Bone marrow (tissue), 2 donors: ENCODE measurements at places on chromosomes 5 and 9.

DNA sequence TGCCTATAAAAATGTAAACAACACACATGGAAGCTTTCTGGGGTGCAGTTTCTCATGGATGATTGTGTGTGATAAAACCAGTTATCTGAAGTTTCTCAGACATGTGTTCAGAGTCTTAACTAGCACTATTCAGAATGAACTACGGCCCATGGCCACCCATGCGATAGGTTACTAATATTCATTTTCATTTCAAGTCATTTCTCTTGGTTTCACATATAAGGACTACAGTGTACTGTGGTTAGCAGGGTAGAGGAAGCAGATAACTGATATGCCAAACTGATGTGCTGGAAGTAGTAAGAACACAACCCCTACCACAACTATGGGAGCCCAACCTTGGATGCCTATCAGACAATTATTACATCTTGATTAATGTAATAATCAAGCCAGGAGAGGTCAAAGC, 372.1 kb downstream of the DTWD2 start:
- no peak for DNase-seq

DNA sequence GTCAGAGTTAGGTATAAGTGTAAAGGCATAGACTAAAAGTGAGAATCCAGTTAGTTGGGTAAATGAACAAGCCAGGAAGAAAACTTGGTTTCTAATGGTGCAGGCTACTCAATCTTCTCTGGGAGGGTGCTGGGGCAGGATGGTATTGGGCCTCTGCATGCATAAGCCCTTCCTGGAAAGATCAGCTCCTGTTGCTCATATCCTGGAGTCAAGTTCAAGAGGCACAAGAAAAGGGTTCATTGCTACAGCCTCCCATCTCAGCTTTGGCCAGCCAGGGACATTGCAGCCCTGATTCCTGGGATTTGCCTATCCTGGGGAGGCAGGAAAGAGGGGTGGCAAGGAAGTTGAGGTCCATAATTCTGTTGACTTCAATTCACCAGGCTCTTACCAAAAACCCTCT, 40.7 kb upstream of the ATP6V1G1 start:
- DNase-seq = no peak

- DNase-seq = no peak
These were observed 137.0 kb downstream of the ADAMTSL1 start for GRCh38 chr9:18610956-18611355.

GRCh38 chr5:174759091-174759490, 34.7 kb downstream of the MSX2 start:
- DNase-seq = no peak

DNA sequence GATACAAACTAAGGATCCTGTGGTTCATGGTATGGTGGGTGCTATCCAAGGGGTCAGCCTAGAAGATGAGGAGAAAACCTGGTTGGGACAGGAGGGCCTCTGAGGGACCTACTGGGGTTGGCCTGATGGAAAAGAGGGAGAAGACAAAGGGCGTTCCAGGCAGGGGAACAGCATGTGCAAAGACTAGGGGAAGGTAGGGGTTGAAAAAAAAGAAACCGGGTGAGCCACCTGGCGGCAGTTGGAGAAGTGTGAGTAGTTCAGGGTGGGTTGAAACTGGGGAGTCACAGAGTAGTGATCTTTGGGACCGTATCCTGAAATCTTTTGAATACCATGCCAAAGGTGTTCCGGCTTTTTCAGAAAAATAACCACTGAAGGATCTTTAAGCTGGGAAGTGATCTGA, 8.7 kb upstream of the GABRP start:
- DNase-seq = no peak

DNA sequence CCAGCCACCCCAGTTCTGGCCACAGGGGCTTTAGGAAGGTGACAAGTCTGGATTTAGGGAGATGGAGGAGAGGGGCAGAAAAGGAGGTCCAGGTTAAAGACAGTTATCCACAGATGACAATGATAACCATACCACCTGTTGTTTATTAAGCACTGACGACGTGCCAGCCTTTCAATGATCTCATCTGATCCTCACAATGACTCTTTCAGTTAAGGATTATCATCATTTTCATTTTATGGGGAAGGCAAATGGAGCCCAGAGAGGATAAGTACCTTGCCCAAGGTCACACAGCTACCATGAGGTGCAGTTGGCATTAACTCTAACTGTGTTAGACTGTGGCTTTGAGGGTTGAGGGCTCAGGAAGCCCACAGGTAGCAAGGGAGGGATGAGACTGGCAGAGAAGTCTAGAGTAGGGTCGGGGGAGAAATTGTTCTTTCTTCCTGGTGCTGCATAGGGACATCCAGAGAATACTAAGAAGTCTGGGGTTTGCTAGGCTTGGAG, 21.5 kb upstream of the JADE2 start:
- no peak for DNase-seq

DNA sequence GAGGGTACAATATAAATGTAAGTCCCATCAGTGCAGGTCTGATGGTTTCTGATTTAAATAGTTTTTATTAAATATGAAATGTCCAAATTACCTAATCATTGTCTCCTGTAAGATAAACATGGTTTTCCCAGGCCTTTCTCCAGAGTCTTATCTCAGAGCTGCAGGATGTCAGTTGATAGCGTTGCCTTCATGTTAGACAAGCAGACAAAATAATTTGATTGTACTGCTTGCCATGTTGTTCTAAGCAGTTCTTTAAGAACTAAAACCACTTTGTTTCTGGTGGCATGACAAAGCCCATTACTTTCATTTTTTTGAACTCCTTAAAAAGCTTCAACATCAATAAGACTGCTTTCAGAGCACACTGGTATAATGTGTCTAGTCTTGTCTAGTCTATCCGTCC, 1073.5 kb downstream of the MAT2B start:
- no peak for DNase-seq

DNA sequence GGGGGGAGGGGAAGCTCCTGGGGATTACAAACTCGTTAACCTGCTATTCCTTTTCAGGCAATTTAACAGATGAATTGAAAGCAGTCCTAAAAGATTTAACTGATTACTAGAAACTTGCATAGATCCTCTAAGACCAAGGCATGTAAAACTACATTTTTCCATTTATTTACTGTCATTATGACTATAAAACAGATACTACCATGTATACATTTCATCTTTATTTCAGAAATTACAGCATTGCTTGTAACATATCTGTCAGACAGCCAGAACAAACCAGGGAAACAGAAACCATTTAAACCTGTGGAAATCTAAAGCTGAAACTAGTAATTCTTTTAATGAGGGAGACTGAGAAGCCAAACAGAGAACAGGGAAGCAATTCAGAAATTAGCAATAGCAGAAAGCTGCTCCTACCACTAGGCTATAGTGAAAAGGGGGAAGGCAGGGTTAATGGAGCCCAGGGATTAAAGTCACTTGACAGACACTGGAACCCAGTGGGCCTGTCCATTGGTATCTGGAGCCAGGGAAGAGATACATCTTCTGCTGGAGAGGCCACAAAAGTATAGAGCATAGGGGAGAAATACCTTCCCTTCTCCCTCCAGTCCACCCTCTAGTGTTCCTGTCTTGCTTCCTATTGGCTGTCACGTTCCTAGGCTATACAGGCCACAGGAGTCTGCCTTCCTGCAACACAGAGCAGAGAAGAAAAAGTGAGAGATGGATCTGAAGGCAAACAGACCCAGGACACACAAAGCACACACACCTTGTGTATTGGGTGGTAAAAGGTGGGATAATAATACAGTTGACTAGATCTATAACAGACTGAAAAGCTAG, 33.8 kb downstream of the PDCD1LG2 start:
- no peak for DNase-seq

- no peak for DNase-seq
These were observed 45.3 kb upstream of the ISOC1 start for GRCh38 chr5:129049126-129049799.

DNA sequence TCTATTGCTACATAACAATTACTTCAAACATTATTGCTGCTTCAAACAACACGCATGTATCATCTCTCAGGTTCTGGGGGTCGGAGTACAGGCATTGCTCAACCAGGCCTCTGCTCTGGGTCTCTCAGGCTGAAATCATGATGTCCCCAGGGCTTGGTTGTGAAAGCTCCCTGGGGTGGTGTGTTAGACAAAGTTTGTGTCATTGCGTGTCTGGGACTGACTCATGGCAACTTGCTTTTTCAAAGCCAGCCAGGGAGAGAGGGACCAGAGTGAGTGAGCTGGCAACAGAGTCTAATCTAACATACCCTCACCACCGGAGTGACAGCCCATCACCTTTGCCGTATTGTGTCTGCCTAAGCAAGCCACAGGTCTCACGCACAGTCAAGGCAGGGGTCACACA, 259.2 kb upstream of the NFIL3 start:
- DNase-seq = no peak

DNA sequence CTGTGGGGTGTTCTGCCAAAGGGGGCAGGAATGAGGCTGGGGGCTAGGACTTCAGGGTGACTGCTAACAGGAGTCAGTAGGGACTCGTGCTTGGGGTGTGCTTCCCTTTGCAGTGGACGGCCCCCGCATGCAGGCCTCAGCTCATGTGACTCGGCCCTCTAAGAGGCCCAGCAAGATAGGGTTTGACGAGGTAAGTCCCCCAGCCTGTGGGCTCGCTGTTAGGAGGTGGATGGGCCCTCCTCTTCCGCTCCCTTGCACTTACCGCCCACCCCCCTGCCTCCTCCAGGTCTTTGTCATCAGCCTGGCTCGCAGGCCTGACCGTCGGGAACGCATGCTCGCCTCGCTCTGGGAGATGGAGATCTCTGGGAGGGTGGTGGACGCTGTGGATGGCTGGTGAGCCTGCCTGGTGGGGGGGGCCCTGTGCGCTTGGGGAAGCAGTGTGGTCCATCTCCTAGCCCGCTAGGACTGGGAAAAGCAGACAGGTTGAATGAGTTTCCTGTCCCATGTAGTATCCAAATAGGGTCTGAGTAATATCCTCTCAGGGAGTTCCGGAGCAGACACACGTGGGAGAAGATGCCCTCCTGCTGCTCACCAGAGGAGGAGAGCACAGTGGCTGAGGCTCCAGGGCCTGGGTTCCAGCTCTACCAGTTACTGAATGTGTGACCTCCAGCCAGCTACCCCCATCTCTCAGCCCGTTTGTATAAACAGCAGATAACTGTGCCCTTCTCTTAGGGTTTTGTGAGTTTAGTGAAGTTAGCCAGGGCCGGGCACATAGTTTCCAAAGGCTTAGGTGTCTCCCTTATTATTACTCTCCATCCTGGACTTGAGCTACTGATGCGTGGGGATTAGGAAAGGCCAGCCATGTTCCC, 8.2 kb downstream of the CERCAM start:
- DNase-seq = no peak

DNA sequence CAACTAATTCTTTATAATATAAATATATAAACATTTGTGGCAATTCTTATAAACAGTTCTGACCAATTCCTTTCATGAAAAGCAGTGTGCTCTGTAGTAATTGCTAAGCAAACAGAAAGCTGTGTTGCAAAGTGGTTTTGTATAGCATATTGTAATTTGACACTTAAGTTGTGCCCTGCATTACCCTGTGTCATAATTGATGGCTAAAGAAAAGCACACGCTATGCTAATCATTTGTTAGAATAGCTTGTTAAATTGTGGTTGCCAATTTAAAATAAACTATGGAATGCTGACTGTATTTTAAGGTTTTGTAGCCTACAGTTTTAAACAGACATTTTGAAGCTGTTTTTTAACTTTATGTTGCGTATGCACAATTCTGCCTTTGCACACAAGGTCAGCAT, 140.0 kb downstream of the PBX3 start:
- no peak for DNase-seq

- no peak for DNase-seq
These were observed 94.2 kb downstream of the CRB2 start for GRCh38 chr9:123450098-123450770.

- no peak for DNase-seq
These were observed 302.4 kb downstream of the NR3C1 start for GRCh38 chr5:143101121-143101520.

- no peak for DNase-seq
These were observed 291.0 kb downstream of the FBXL17 start for GRCh38 chr5:108090946-108091345.

- no peak for DNase-seq
These were observed 26.9 kb upstream of the PCA3 start for GRCh38 chr9:76737154-76737902.

DNA sequence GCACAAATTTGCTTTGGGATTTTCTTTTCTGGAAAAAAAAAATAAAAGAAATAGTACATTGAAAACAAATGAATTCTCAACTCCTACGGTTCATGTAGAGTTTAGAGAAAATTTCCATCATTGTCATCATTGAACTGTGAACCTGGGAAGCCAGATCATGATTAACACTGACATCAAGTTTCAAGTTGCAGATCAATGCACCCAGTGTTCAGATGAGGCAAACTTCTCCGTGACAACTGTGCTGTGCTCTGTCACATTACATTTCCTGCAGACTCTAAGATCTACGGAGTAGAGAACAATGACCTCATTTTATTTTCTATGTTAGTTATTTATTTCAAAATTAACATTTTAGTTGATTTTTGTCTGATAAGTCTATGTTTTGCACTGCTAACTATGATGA, 99.7 kb downstream of the MAP1B start:
- no peak for DNase-seq

DNA sequence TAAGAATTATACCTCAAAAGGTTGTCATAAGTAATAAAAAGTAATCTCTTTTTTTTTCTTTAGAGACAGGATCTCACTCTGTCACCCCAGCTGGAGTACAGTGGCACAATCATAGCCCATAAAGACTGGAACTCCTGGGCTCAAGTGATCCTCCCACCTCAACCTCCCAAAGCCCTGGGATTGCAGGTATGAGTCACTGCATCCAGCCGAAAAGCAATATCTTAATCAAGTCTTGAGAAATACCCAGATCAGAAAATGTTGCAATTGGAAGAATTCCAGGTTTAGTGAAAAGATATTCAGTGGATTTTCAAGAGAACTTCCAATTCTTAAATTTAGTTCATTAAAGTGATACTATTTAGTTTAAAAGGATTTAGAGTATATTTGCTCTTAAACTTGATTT, 40.9 kb upstream of the IDNK start:
- no peak for DNase-seq

- DNase-seq = no peak
These were observed 71.9 kb downstream of the FOXD1 start for GRCh38 chr5:73376618-73377170.

- DNase-seq = no peak
These were observed 314.1 kb downstream of the PRELID2 start for GRCh38 chr5:145521066-145521465.

GRCh38 chr9:127291246-127291778, 26.7 kb downstream of the GARNL3 start:
- no peak for DNase-seq

- DNase-seq = no peak
These were observed 740.2 kb downstream of the TLR4 start for GRCh38 chr9:118444403-118444802.

DNA sequence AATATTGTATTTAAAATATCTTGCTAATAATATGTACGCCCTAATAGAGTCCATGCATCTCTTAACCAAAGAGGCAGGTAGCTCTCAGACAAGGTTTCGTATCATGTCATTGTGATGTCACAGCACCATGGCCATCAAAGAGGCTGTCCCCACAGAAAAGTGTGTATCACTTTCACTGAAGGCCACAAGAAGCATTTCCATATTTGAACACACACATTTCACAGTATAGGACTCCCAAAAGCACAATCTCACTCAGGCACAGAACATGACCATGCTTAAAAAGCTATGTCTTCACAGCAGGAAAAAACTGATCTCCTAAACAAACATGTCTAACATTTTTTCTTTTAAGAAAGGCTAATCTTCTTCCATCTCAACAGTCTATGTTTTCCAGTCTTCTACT, 133.8 kb downstream of the DENND1A start:
- no peak for DNase-seq

GRCh38 chr9:91231619-91232018, 130.1 kb downstream of the AUH start:
- no peak for DNase-seq

GRCh38 chr5:123721675-123722276, 209.8 kb downstream of the CSNK1G3 start:
- no peak for DNase-seq
